ENCODE measurements at places on chromosomes 4 and X. TPM values are rescaled to one million over a fixed set of nuclear protein-coding genes. Genes with fewer than 3 reads are reported as not detected.

CT83 gene
- total RNA-seq: not detected

TBX22 gene
- total RNA-seq: not detected

NPY2R gene
- total RNA-seq: not detected

UCP1 gene
- not detected for total RNA-seq

UGT2A1 gene
- total RNA-seq: not detected

TRIML2 gene
- total RNA-seq: not detected

NPY1R gene
- 0.62 TPM for total RNA-seq

NUP62CL gene
- total RNA-seq: 0.46 TPM

Measured in Right ventricle myocardium superior (tissue), 1 donor.